ENCODE measurements at places on chromosomes 5 and 9.

DNA sequence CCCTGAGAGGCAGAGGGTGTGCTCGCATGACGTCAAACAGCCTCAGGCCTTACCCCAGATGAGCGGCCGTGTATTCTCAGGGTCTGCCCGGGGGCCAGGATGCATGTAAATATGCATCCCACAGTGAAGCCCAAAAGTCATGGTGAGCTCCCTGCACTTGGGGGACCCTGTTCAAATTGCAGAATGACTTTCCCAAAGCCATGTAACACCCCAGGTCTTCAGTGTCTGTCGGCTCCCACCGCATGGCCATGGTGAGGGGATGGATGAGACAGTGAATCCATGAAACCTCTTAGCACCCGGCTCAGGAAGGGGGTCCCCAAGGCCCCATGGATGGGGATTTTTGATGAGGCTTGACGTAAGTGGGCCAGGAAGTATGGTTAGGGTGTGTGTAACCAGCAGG, 9.3 kb upstream of the COL5A1 start:
- DNase-seq, result no peak

GRCh38 chr9:20117482-20117881, 328.6 kb upstream of the SLC24A2 start:
- DNase-seq, result no peak

DNA sequence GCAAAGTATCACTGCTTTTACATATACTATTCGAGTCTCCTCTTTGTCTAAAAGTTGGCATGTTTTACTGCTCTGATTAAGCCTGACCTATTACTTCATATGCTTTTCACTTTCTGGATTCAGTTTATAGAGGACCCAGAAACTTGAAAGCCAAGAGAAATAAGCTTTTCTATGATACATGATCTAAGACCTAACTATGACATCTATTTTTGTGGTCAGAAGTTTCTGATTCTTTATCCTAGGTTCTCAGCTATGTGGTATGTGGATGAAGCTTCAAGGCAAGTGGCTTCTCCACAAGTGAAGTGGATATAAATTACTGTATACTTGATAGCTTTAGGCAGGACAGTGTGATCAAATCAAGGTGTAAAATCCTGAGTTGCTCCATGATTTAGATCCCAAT, 6.3 kb downstream of the EDIL3 start:
- no peak for DNase-seq

- DNase-seq, result no peak
Observed at GRCh38 chr5:88956416-88956815, 73.4 kb upstream of the MEF2C start.

DNA sequence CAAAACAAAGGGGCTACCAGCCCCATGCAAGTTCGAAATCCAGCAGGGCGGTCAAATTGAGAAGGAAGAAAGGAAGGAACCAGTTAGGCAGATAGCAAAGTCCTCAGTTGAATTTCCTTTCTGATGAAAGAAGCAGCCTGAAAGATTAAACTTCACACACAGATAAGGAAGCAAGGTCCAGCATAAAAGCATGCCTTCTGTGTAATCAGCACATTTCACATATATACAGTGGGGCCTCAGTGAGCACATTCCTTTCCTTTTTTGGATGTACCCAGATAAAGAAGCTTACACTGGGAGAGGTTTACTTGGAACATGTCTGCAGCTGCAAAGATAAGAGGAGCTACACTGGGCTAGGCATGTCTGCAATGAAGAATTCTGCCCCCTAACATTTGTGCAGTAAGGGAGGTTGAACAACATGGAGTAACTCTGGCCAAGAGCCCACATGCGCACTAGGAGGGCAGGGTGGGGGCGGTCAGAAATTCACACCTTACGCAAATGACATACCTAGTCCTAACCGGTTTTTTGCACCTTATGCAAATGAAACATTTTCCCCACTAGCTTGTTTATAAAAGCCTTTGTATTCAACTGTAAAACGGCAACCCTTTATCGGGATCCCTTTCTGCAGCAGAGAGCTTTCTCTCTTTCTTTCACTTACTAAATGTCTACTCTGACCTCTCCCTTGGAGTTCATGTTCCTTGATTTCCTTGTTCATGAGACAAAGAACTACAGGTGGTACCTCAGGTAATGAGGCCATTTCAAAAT, 149.7 kb upstream of the FBXL17 start:
- no peak for DNase-seq

DNA sequence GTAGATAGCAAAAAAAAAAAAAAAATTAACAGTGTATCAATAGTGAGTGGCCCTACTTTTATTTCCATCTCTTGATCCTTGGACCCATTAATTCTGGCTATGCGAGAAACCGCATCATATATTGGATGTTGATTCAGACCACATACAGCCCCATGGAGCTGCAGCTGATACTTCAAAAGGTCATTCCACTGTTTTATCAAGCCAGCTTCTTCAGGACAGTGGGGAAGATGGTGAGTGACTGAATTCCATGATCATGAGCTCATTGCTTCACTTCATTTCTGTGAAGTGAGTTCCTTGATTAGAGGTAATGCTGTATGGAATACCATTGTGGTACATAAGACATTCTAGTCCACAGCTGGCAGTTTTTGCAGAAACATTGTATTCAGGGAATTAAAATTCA, 222.9 kb upstream of the MEF2C start:
- DNase-seq, result no peak

DNA sequence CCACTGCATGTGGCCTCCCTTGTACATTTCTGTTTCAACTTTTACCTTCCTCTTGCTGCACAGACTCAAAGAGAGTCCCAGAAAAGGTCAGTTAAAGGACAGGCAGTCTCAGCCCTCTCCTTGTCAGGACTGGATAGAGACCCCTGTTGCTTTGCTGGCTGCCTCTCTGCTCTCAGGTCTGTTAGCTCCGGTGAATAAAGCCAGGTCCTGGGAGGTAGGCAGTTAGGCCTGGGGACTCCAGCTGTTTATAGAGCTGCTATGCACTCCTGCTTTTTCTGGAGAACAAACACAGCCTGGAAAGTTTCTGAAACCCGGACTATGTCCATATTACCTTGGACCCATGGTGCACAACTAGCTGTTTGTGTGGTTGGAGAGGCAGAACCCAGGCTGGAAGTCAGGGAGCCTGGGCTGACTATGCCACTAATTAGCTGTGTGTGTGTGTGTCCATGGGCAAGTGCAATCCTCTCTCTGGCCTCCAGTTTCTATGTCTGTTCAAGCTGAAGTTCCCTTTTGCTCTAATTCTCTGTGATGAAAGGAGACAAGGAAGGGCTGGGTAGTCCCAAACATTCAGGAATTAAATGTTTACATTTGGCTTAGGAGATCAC, 42.9 kb downstream of the GLRA1 start:
- no peak for DNase-seq

DNA sequence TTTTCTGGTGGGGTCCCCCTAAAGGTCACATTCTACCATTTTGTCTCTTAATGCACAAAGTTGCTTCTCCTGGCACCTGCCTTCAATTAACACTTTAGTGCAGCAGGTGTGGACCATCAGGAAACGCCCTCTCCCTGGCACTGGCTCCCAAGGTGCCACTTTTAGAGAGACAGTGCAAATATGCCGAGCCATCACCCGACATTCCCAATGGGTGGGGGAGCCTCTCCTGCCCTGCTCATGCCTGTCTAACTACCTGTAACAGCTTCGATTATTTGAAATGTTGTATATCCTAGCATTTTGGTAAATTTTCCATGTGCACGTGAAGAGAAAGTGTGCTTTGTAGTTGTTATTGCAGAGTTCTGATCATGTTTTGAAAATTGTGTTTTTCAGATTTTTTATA, 13.2 kb upstream of the LRRC14B start:
- no peak for DNase-seq

GRCh38 chr5:50947906-50948683, 281.7 kb downstream of the PARP8 start:
- no peak for DNase-seq

- no peak for DNase-seq
Observed at GRCh38 chr5:81638471-81638870, 112.4 kb downstream of the SSBP2 start.

GRCh38 chr9:34876096-34876495, 82.0 kb upstream of the PHF24 start:
- no peak for DNase-seq

DNA sequence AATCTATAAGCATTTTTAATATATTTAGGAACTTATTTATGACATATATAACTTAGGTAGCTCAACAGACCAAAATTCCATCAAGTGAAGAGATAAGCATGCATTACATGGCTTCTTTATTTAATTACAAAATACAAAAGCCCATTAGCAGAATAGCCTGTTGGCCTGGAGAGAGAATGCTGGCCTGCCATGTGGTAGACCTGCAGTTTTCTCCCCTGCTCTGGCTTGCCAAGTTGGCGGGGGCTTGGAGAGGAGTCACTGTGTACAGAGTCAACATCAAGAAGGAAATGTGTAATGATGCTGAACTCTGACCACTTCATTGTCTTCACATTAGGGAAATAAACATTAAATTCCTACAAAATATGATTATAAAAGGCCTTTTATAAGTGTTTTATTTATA, 69.8 kb upstream of the CNTLN start:
- DNase-seq, result peak; percentile 7

DNA sequence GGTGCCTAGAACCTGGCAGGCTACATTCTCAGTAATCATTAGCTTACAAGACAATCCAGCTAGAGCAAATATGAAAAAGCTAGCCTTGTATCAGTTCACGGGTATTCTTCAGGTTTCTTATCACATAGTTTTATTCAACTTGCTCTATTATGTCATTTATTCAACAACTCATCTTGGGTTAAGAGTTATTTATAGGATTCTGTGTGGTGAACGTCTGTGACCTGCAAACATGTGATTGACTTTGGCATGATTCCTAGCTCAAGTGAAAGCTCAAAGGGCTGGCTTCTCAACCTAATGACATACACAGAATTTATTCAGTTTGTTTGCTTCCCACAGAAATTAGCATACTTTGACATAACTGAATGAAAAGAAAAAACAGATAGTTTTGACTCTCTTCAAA, 173.1 kb downstream of the PLPPR1 start:
- peak; percentile 11 for DNase-seq

- no peak for DNase-seq
Observed at GRCh38 chr5:142669477-142669876, 16.4 kb downstream of the FGF1 start.

GRCh38 chr9:77708064-77708815, 60.1 kb upstream of the GNA14 start:
- no peak for DNase-seq

GRCh38 chr5:98909363-98909762, 19.4 kb downstream of the CHD1 start:
- no peak for DNase-seq

- no peak for DNase-seq
Observed at GRCh38 chr5:177189416-177189815, 55.8 kb downstream of the NSD1 start.

- DNase-seq, result no peak
Observed at GRCh38 chr9:127341152-127341551, 55.8 kb upstream of the SLC2A8 start.

- no peak for DNase-seq
Observed at GRCh38 chr9:120741191-120741590, 26.9 kb upstream of the MEGF9 start.

DNA sequence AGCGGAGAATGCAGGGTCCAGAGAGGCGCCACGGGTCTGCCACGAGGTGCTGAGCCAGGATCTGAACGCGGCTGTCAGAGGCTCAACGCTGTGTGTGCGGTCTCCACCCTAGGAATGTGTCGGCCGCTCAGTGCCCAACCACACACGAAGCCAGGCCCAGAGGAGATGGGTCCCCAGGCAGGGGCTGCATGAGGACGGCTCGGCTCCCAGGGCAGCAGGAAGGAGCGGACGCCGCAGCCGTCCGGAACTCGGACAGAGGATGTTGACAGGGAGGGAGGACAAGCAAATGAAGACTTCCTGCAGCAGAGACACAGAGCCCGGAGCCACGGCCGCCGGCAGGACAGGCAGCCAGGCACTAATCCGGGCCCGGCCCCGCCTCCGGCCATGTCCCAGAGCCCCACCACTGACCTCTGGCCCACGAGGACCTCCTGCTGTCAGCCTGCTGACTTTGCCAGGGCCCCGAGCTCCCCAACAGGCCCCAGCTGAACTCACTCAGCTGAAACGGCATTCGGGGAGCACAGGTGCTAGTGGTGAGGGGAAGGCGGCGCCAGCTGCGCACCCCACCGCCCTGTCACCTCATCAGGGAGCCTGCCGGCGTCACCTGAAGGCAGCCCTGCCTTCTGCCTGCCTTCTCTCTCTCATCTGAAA, 12.7 kb downstream of the VAV2 start:
- DNase-seq, result no peak

- DNase-seq, result no peak
Observed at GRCh38 chr5:606061-606460, 6.1 kb upstream of the CEP72 start.

- no peak for DNase-seq
Observed at GRCh38 chr5:173829826-173830225, 58.3 kb upstream of the CPEB4 start.

DNA sequence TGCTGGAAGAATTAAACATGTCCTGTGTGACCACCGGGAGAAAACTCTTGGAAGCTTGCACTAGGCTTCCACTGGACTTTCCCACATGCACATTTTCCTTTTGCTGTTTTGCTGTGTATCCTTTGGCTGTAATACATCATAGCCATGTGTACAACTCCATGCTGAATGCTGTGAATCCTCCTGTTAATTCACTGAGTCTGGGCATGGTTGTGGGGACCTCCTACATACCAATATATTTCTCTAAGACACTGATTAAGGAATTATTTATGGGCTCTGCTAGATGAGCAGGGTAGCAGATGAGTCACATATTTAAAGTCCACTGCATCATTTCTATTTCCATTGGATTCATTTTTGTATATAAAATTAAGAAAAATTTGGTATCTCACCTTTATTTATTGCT, 220.1 kb downstream of the CYLC2 start:
- no peak for DNase-seq

GRCh38 chr9:133003671-133004090, 25.2 kb downstream of the GFI1B start:
- no peak for DNase-seq

DNA sequence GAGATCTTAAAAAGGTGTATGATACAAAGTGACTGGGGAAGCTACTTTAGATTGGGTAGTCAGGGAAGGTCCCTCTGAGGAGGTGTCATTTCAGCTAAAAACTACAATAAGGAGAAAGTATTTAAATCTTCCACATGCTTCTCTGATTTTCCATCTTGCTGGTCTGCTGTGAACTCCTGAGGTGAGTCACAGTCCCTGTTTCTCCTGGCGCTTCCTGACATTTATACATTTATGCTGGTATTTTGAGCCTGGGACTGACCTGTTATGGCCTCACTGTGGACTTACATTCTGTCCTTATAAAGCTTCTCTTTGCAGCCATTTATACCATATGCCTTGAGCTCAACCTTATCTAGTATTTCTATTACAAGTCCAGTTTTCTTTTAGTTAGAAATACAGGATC, 95.1 kb downstream of the MED27 start:
- DNase-seq, result no peak
